ENCODE measurements at places on chromosomes 11 and 22.

- DNase-seq = no peak
These were observed 7.2 kb downstream of the PPFIBP2 start for GRCh38 chr11:7520981-7521487.

- DNase-seq = no peak
These were observed 336.8 kb downstream of the CADM1 start for GRCh38 chr11:115167456-115167855.

GRCh38 chr11:67627812-67628624, 1.7 kb downstream of the NUDT8 start:
- DNase-seq = no peak

- DNase-seq = no peak
These were observed 16.4 kb upstream of the ASCC2 start for GRCh38 chr22:29854432-29854831.

DNA sequence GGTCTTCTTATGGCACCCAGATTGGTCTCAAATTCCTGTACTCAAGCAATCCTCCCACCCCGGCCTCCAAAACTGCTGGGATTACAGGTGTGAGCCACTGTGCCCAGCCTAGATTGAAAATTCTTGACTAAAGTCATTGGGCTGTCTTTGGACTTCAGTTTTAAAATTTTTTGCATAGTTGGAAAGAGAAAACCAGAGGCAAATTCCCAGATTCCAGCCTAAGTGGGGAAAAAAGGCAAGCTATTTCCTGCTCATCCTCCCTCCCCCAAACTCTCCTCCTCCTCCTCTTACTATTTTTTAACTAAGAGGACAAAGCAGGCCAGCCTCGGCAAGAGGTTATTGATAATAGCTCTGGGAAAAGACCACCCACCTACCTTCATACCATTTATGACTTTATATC, 78.6 kb upstream of the CLMP start:
- no peak for DNase-seq

GRCh38 chr11:10622108-10622507, 53.6 kb upstream of the LYVE1 start:
- DNase-seq = no peak

- peak; percentile 26 for DNase-seq
These were observed 18.4 kb downstream of the SELENOO start for GRCh38 chr22:50218996-50219727.

DNA sequence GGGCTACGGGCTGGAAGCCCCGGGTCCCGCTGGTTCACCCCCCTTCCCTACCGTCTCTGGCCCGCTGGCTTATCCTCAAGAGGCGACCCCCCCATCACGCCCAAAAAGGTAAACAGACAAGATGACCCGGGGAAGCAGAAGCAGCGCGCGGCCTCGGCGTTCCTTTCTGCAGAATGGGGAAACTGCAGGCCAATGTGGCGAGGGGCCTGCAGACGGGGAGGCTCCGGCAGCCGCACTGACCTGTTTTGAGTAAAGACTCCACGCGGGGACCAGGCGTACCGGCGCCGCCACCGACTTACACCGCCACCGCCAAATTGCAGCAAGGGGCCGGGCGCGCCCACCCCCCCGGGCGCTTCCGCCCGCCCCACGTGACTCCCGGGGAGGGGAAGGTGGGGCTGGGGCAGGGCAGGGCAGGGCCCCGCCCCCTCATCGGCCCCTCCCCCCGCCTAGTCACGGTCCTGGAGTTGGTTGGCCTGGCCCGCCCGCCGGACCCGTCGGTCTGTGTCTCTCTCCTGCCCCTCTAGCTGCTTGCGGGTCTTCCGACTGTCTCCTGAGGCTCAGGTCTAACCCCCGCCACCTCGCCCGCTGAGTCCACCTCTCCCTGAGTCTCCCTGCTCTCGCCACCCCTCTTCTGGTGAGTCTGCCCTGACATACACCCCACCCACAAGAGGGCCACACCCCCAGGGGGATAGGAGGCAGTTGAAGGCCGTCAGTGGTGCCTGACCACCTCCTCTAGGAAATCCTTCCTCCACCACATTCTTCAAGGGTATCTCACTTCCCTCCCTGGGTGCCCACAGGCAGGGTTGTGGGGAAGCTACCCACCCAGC, at the start of gene ARAP1:
TSS of gene ARAP1 (minus strand) at position 321 of the 827 bp plus-strand sequence. CDS start 25,280 bp downstream, outside the sequence.
- peak; percentile 70 for DNase-seq

GRCh38 chr22:37806409-37807333, 1.1 kb upstream of the GCAT start:
- DNase-seq = peak; percentile 19

All from LoVo (cell line).